Cardiac ventricle fibroblast (primary cell): ENCODE measurements at places on chromosomes 11 and 22. TPM values are rescaled to one million over a fixed set of nuclear protein-coding genes. Genes with fewer than 3 reads are reported as not detected.

Gene OR51B4
- total RNA-seq = not detected in 2 replicates

Gene KCNJ1
- not detected in 2 replicates for total RNA-seq

Gene SCN3B
- total RNA-seq = 0.44 and 1.1 TPM in 2 replicates

Gene MIOX
- total RNA-seq = not detected in 2 replicates

Gene PC
- 28.6 and 29.7 TPM in 2 replicates for total RNA-seq

Gene SGSM1
- 0.05 and 0.06 TPM in 2 replicates for total RNA-seq

Gene OLFML1
- 24.4 and 26.4 TPM in 2 replicates for total RNA-seq

Gene LINC01488
- total RNA-seq = not detected in 2 replicates

Gene PRR33
- total RNA-seq = not detected in 2 replicates

Gene ELP4
- total RNA-seq = 12.3 and 12.9 TPM in 2 replicates

Gene CNIH2
- 0.34 TPM in 1 of 2 replicates, not detected in the other for total RNA-seq

Gene CELSR1
- total RNA-seq = 0.64 and 0.94 TPM in 2 replicates

Gene GDPD5
- total RNA-seq = 3.7 and 5.6 TPM in 2 replicates

Gene RASD2
- total RNA-seq = not detected in 2 replicates

Gene NAALAD2
- total RNA-seq = 1.8 and 1.9 TPM in 2 replicates

Gene PKDREJ
- total RNA-seq = 0.05 and 0.06 TPM in 2 replicates

Gene KRTAP5-9
- 0.54 TPM in 1 of 2 replicates, not detected in the other for total RNA-seq

Gene CHST1
- 74.1 and 83.0 TPM in 2 replicates for total RNA-seq

Gene TREH
- not detected in 2 replicates for total RNA-seq

Gene IFITM1
- 393 and 397 TPM in 2 replicates for total RNA-seq

Gene DRD4
- total RNA-seq = not detected in 2 replicates

Gene MLC1
- total RNA-seq = 0.54 and 0.87 TPM in 2 replicates

Gene C11orf58
- total RNA-seq = 102 and 104 TPM in 2 replicates

Gene ZNF214
- total RNA-seq = 1.00 and 2.0 TPM in 2 replicates

Gene BRSK2
- total RNA-seq = not detected in 2 replicates

Gene ROBO4
- 3.9 and 11.8 TPM in 2 replicates for total RNA-seq

Gene XPNPEP3
- 8.5 and 9.4 TPM in 2 replicates for total RNA-seq

Gene MAPK8IP1
- total RNA-seq = 7.6 and 11.4 TPM in 2 replicates

Gene MUC2
- total RNA-seq = not detected in 2 replicates

Gene CD151
- 286 and 398 TPM in 2 replicates for total RNA-seq

Gene SAA2
- total RNA-seq = not detected in 2 replicates

Gene PHOX2A
- total RNA-seq = not detected in 2 replicates

Gene PIWIL4
- total RNA-seq = 1.4 and 3.4 TPM in 2 replicates

Gene OSM
- not detected in 2 replicates for total RNA-seq

Gene MPZL3
- total RNA-seq = 0.05 and 0.06 TPM in 2 replicates

Gene CWC15
- 26.9 and 29.6 TPM in 2 replicates for total RNA-seq

Gene CHADL
- 0.12 and 0.83 TPM in 2 replicates for total RNA-seq

Gene CABP7
- total RNA-seq = not detected in 2 replicates

Gene CST6
- 0.20 and 0.87 TPM in 2 replicates for total RNA-seq

Gene TMPRSS5
- not detected in 2 replicates for total RNA-seq

Gene RFPL3
- not detected in 2 replicates for total RNA-seq

Gene NRXN2
- 15.3 and 15.9 TPM in 2 replicates for total RNA-seq

Gene ESRRA
- total RNA-seq = 28.1 and 36.4 TPM in 2 replicates

Gene C2CD3
- total RNA-seq = 6.1 and 10.6 TPM in 2 replicates

Gene NXPE1
- not detected in 2 replicates for total RNA-seq

Gene MRGPRE
- total RNA-seq = not detected in 2 replicates

Gene C11orf87
- total RNA-seq = 0.19 TPM in 1 of 2 replicates, not detected in the other

Gene MS4A6A
- not detected in 2 replicates for total RNA-seq

Gene METTL15
- total RNA-seq = 7.7 and 8.2 TPM in 2 replicates
